ENCODE measurements at places on chromosomes 12 and 14. TPM values are rescaled to one million over a fixed set of nuclear protein-coding genes. Genes with fewer than 3 reads are reported as not detected.
A peak's percentile ranks its signal among the peaks of the same experiment; 100 is the strongest.

Gene MAP3K12
- 5.7 TPM for total RNA-seq

Gene ZNF84
- total RNA-seq = 11.3 TPM

- peak; percentile 93 for DNase-seq
These were observed 42.5 kb downstream of the MARK3 start for GRCh38 chr14:103427485-103428443.

DNA sequence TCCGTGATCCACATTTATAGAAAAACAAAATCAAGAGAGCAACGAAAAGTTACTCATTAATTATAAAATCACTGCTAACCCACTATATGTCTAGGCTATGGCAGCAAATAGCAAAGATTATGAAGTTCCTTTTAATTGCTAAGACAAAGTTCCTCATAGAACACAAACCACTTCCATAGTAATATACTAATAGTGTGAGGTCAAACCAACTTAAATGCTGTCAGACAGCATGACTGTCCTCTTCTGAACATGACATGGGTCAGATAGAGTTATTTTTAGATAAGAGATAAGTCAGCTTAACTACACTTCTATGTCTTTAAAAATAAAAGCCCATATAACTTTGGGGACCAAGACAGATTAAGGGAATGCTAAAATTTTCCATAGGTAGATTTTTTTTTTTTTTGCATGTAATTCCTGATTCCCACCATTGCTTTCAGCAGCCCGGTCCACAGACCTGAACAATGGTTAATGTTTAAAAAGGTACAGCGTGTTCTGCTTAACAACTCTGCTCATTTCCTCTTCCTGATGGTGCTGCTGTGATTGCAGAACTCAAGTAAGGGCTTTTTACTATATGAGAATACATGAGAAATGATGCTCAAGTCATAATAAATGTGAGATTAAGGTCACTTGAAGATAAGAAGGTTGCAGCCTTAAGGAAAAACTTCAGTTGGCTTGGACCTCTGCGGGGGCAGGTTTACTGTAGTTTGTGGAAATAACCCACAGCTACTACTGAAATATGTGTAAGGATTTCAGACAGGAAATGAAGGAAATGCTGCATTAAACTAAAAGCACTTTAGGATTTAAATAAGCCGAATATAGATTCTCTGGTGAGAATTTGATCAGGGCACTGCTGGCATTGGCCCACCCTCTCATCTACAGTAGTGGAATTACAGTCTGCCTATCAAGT lies 37.7 kb upstream of the DUSP6 start:
- DNase-seq = no peak

DNA sequence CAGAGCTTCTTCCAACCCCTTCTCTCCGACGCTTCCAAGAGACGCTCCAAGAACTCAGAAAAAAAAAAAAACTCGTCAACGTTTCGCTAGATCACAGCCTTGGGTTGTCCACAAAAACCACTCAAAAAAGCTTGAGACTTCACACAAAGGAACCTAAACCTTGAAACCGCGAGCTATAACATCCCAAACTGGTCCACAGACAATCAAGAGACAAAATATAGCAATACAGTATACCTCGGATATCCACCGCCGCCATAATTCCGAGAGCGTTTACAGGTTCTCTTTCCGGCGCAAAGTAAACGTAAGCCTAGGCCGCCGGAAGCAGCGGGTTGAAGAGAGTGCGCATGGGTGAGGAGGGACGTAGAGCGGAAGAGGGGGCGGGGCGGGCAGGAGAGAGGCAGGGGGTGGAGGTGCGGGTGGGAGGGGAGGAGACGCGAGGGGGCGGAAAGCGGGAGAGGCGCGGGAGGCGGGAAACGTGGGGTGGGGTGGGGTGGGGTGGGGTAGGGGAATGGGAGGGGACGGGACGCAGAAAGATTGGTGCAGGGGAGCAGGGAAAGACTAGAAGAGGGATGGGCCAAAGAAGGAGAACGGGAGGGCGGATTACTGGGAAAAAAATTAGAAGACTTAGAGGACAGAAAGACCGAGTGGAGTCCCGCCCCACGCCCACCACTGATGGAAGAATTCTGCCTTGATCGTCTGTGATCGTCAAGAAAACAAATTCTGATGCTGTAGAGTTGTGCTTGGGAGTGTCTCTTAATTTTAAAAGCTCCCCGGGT lies at the start of gene MED6:
MED6 (minus strand) TSS at position 274 of the 776 bp plus-strand sequence; CDS start at position 256, 18 bp downstream.
- peak; percentile 98 for DNase-seq
